ENCODE measurements at places on chromosomes 4 and X.

DNA sequence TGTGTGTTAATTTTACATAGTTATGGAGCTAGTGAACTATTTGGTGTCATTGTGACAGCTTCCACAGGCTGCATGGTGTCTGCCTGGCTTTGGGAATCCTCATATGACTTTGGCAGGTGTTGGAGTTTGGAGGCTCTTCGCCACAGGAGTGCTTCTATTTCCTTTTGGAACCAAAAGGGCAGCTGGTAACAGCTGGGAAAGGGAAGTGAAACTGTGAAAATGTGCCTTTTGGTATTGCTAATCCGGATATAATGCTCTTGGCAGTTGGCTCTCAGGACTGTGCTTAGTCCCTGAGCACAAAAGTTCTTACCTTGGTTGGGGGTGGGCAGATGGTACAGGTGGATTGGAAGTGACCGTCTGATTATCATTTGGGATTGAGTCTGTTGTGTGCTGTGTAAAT, 18.1 kb downstream of the OFD1 start:
- no peak for DNase-seq

DNA sequence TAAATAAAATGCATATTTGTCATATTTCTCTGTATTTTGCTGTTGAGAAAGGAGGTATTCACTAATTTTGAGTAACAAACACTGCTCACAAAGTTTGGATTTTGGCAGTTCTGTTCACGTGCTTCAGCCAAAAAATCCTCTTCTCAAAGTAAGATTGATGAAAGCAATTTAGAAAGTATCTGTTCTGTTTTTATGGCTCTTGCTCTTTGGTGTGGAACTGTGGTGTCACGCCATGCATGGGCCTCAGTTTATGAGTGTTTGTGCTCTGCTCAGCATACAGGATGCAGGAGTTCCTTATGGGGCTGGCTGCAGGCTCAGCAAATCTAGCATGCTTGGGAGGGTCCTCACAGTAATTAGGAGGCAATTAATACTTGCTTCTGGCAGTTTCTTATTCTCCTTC, 3.3 kb downstream of the HTT start:
- DNase-seq: peak; percentile 29

GRCh38 chr4:150033901-150034300, 44.3 kb upstream of the DCLK2 start:
- no peak for DNase-seq

DNA sequence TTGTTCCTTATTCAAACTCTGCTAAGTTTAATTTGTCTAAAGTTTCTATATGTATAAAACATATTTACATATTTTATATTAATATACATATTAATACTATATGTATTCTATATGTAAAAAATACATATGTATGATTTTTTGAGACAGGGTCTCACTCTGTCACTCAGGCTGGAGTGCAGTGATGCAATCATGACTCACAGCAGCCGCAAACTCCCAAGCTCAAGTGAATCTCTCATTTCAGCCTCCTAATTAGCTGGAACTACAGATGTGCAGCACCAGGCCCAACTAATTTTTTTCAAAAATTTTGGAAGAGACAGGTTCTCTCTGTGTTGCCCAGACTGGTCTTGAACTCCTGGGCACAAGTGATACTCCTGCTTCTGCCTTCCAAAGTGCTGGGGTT, 684.9 kb downstream of the TRAM1L1 start:
- no peak for DNase-seq

DNA sequence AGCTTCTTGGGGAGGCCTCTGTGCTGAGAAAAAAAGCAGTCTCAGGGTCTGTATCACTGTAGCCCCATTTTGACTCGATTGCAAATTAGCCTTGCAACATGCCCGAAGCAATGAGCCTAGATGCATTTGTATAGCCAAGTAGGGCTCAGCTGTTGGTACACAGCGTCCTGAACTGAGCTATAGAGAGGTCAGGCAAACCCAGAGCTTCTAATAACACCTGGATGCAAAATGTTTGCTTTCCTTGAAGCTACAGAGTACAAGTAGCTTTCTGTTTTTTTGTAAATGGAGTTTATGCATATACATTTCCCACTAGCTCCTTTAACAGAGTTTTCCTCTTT, 87.8 kb downstream of the PLAC1 start:
- no peak for DNase-seq

DNA sequence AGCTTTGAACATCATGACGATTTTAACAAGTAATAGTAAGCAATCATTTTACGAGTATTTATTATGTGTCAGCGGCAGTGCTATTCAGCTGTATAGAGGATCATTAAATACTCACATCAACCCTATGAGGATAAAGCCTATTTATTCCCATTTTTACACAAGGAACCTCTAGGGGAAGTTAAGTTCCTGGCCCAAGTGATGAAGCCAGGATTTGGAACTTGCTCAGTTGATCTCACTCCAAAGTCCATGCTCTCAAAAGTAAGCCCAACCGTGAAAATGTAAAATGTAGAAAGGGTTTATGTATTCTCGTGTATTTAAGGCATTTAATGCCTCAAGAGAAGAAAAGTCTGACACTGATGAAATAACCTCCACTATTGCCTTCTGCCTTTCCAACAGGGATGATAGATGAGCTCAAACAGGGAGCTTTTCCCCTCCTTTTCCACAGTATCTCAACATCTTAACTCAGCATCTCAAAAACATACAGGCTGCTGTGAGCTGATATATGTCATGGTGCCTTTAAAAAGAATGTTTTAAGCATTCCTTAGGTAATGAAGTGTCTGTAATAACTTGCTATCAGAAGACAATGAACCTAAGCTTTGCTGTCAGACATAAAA, 35.0 kb upstream of the PLA2G12A start:
- no peak for DNase-seq

DNA sequence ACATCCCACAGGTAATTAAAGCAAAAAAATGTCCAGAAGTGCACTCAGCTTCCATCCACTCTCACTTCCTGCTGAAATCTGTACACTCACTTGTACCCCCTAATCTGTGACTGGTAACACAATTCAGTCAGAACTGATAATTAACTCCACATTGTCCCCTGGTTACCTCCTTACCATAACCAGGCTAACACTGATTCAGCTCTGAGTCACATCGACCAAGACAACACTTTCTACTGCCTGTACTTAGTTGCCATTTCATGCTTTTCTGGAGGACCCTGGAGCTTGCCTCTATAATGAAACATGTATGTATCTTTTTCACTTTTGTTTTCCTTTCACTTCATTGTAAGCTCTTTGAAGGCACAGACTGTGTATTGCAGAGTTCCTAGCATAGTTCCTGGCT, 130.9 kb upstream of the GABRG1 start:
- DNase-seq: no peak

DNA sequence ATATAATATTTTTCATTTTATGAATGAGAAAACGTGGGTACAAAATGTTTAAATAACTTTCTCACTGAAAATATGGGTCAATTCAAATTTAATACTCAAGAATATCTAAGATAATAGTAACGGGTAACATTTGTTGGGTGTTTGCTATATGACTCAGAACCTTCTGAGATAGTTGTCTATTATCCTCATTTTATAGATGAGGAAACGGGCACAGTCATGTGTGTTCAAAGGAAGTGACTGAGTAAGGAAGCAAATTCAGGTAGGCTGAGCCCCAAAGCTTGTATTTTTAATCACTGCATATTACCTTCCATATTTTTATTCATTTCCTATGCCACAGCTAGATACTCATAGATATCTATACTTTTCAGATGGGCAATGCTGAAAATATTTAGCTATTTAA, 12.2 kb upstream of the CAMK2D start:
- no peak for DNase-seq

GRCh38 chrX:52368368-52369055, at the start of gene XAGE2:
XAGE2 (plus strand) TSS chrX:52369021; CDS start chrX:52370015, 994 bp downstream.
- no peak for DNase-seq

DNA sequence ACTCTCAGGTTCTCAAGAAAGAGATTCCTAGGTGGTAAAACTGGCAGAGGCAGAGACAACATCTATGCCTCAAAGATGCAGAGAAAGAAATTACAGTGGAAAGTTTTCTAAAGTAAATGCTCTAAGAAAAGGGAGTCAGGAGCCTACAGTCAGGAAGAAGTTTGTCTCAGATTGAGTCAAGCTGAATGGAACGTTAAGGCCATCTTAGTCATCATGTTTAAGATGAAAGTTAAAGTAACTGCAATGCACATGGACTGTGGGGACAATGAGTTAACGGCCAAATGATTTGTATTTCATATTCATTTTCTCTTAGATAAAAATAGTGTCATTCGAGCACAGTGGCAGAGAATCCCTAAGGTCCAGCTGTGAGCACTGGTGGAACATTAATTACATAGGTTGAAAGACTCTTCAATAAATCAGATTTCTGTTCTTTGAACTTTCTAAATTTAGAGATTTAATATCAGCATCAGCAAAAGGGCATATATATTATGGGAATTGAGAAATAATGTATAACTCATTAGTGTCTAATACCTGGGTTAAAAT, 384.6 kb downstream of the DTHD1 start:
- DNase-seq: no peak

- DNase-seq: no peak
These were observed 247.6 kb upstream of the RPS6KA3 start for GRCh38 chrX:20514358-20514757.

- no peak for DNase-seq
These were observed 79.6 kb downstream of the MGST2 start for GRCh38 chr4:139745111-139745639.

- DNase-seq: no peak
These were observed 69.8 kb downstream of the HAUS3 start for GRCh38 chr4:2172161-2172560.

DNA sequence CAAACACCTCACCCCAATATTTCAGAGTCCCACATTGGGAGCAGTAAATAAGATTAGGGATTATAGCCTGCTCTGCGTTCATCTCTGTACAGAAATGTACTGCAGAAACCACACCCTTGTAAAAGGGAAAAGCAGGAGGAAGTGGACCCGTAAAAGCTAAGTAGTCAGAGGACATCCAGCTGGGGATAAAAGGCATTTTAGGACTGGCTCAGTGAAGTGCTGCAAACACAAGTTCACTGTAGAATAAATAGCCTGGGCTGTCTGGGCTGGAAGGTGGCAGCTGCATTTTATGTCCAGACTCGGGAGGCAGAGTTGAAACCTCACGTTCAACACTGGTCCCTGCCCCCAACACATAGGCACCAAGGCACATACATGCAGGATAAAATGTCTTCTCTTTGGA, 178.7 kb upstream of the FAT1 start:
- no peak for DNase-seq

- no peak for DNase-seq
These were observed 626.6 kb upstream of the IGFBP7 start for GRCh38 chr4:57736781-57737180.

GRCh38 chr4:25078523-25078922, 47.8 kb upstream of the LGI2 start:
- DNase-seq: no peak

GRCh38 chr4:52665592-52665991, 6.5 kb upstream of the USP46 start:
- no peak for DNase-seq

DNA sequence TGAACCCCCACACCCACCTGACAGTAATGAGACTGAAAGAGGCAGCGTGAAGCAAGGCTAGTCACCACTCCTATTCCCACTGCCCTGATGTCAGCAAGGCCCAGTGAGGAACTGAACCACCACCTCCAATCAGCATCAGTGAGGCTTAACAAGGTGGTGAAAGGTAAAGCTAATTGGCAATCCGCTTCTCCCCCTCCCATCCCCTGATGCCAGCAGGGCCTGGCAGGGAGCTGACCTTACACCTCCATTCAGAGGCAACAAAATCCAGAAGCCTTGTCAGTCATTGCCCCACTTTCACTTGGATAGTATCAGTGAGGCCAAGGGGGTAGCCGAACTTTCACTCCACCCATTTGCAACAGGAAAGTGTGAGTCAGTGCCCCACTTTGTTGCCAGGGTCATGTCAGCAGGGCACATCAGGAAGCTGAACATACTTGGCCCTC, 60.8 kb downstream of the AWAT2 start:
- DNase-seq: no peak

DNA sequence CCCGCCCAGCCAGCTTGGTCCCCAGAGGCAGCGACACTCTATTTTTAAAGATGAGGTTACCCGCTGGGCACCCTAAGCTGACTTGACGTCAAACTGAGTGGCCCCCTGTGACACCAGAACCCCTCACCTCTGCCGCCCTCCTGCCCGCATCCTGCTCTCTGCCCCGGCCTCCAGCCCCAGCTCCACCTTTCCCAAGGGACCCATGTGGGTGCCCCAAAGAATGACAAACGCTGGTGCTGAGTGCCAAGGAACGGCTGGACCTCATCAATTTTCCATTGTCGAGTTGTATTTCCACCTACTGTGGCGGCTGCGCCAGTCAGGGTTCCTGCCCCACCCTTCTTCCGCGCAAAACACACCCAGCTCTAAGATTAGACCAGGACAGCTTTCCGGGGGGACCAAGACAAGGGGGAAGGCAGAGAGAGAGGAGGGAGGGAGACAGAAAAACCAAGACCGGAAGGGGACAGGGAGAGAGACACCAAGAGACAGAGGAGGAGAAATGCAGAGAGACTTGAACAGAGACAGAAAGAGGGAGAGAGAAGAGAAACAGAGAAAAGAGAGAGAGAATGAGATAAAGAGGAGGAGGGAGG, 2.0 kb downstream of the PRKX start:
- DNase-seq: no peak

DNA sequence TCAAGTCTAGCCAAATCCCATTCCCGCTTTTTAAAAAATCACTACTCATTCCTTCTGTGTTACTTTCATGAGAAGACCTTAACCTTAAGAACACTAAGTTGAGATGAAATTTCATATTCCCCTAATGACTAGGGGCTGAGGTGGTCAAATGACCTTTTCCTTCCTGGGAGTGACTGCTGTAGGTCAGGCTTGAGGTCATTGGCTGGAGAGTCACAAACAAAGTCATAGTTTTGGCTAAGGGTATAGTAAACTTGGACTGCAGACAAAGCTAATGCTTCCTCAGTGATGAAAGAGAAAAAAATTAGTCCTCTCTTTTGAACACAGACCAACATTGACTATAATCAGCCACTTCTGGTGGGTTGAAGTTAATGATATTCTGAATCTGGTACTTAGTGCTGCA, 16.0 kb upstream of the FGF2 start:
- no peak for DNase-seq

Measured in lower leg skin (tissue), 4 donors.